Caco-2 (cell line): ENCODE measurements at places on chromosomes 6 and 20.

GRCh38 chr6:87341899-87342298 is 2.7 kb upstream of the C6orf163 start:
- DNase-seq, result no peak

GRCh38 chr20:11791316-11791715 is 126.4 kb upstream of the BTBD3 start:
- DNase-seq, result peak; percentile 37

DNA sequence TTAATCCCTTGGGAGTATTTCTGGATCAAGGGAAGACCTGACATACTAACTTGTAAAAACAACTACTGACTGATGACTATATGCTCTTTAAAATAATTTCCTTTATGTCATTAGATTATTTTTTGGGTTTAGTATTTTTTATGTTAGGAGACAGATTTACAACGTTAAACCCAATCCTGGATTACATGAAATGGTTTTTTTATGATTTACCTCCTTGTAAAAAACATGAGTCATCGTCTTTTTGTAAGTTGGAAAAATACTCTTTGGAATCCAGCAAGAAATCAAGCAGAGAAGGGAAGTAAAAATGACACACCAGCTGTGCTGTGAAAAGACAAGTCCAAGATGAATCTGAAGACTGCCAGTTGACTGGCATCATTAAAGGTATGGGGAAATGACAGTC is 6.7 kb downstream of the STK4 start:
- DNase-seq, result no peak

- DNase-seq, result no peak
These were observed 323.0 kb downstream of the UTRN start for GRCh38 chr6:144607998-144608735.
